ENCODE measurements at places on chromosomes 7 and 10.

GRCh38 chr10:23512355-23513058, 73.6 kb downstream of the OTUD1 start:
- DNase-seq: no peak

DNA sequence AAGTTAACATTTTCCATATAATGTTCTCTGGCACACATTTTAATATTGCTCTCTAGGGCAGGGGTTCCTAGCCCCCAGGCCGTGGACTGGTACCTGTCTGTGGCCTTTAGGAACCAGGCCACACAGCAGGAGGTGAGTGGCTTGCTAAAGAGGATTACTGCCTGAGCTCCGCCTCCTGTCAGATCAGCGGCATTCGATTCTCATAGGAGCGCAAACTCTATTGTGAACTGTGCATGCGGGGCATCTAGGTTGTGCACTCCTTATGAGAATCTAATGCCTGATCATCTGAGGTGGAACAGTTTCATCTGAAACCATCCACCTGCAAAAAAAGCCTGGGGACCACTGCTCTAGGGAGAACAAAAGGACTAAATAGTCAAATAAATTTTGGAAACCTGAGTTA, 65.7 kb downstream of the EXOC6 start:
- no peak for DNase-seq

DNA sequence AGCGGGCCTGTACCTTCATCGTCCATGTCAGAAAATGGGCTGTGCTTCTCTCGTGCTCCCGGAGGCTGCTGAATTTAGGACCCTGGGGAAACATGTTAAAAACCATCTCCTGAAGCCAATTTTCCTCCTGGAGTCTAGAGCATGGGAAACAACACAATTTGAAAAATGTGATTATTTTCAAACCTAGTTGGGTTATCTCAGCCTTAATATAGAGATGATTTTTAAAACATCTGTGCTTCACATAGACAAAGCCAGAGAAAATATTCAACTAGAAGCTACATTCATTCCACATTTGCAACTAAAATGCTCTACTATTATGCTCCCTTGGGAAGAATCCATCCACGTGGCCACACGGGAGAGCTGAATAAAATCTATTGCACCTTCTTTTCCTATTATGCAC, 225.9 kb upstream of the TMEM72 start:
- no peak for DNase-seq

DNA sequence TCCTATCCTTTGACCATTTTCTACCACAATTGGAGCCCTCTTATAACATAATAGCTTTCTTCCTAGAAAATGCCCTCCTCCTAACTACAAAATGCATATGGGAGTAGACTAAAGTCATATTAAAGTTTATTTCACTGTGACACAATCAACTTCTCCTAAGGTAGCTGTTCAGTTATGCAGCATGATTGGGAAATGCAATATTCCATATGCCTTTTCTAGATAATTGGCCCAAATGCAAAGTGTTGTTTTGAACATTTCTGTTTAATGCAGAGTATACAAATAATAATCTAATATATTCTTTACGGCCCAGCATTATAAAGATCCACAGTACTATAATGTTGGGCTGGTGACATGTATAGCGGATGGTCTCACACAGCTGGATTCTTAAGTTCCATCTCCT, 205.1 kb downstream of the RAPGEF5 start:
- DNase-seq: no peak

GRCh38 chr10:42960991-42961795, 115.7 kb upstream of the RET start:
- DNase-seq: no peak

DNA sequence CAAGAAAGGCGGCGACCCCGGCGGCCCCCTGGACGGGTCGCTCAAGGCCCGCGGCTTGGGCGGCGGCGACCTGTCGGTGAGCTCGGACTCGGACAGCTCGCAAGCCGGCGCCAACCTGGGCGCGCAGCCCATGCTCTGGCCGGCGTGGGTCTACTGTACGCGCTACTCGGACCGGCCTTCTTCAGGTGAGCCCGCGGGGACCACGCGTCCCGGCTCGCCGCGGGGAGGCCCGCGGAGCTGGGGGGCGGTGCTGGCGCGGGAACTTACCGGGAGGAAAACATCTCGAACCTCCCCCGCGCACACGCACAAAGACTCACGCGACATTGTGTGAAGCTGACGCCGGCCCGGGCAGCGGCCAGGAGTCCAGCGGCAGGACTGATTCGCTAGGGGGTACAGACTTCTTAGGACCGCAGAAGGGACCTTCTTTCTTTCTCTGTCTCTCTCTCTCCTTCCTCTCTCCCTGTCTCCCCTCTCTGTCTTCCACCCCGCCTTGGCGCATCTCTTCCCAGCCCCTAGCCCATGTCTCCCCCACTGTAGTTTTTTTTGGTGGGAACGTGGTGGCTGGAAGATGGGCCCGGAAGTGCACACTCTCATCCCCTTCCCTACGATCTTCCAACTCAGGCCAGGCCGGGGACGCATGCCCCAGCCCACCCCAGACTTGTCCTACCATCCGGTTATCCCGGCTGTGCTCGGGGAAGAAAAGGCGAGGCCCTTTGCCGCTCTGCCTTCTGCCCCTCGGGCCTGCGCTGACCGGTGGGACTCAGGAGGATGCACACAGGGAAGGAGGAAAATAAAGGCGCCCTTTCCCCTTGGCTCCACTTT, 1.2 kb downstream of the EN2 start:
- DNase-seq: no peak

Data from pulmonary artery endothelial cell (primary cell).